ENCODE measurements at places on chromosomes 2 and 18. TPM values are rescaled to one million over a fixed set of nuclear protein-coding genes. Genes with fewer than 3 reads are reported as not detected.

LRRC30 gene
- total RNA-seq = not detected

HAAO gene
- 20.9 TPM for total RNA-seq

DNA sequence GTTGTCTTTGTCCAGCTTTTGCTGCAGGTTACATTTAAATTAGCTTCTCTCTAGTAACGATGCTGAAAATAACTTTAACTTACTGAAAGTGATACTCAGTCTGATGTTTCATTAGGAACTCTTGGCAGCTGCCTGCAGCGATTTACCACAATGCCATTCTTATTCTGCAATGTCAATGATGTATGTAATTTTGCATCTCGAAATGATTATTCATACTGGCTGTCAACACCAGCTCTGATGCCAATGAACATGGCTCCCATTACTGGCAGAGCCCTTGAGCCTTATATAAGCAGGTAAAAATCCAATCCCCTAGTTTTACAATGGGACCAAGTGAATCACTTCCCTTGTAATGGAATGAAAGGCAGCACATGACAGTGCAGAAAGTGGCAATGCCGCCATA lies 16.3 kb upstream of the MFF start:
- DNase-seq = no peak

DNA sequence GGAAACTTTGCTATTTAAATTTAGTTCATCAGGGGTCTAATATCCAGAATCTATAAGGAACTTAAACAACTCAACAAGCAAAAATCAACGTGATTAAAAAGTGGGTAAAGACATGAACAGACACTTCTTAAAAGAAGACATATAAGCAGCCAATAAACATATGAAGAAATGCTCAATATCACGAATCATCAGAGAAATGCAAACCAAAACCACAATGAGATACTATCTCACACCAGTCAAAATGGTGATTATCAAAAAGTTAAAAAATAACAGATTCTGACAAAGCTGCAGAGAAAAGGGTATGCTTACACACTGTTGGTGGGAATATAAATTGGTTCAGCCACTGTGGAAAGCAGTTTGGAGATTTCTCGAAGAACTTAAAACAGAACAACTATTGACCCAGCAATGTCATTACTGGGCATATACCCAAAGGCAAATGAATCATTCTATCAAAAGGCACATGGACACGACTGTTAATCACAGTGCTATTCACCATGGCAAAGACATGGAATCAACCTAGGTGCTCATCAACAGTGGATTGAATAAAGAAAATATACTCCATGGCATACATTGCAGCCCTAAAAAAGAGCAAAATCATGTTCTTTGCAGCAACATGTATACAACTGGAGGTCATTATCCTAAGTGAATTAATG lies 189.9 kb downstream of the SLC4A10 start:
- DNase-seq = no peak

GRCh38 chr2:128472789-128473174 lies 154.1 kb upstream of the HS6ST1 start:
- DNase-seq = no peak

GRCh38 chr2:41854227-41854626 lies 193.6 kb upstream of the PKDCC start:
- no peak for DNase-seq

GRCh38 chr2:74691929-74692328 lies 37.9 kb downstream of the SEMA4F start:
- no peak for DNase-seq

All from mucosa of gallbladder (tissue), 1 donor.